Activated naive CD4-positive, alpha-beta T cell treated with anti-CD3 and anti-CD28 coated beads, Interleukin-2, amount 50 U/mL, for 72 hours (primary cell): ENCODE measurements at places on chromosomes 4 and X. TPM values are rescaled to one million over a fixed set of nuclear protein-coding genes. Genes with fewer than 3 reads are reported as not detected.

ERCC6L gene
- 12.6 TPM for total RNA-seq

- peak; percentile 51 for DNase-seq
Measured at GRCh38 chr4:101169044-101170014, 178.0 kb downstream of the PPP3CA start.

GRCh38 chr4:128354205-128354821 lies 66.7 kb upstream of the PGRMC2 start:
- DNase-seq = no peak

GRCh38 chrX:94435799-94436198 lies 761.8 kb downstream of the FAM133A start:
- DNase-seq = no peak
